ENCODE measurements at places on chromosomes 2 and 18. TPM values are rescaled to one million over a fixed set of nuclear protein-coding genes. Genes with fewer than 3 reads are reported as not detected.
A peak's percentile ranks its signal among the peaks of the same experiment; 100 is the strongest.

DNA sequence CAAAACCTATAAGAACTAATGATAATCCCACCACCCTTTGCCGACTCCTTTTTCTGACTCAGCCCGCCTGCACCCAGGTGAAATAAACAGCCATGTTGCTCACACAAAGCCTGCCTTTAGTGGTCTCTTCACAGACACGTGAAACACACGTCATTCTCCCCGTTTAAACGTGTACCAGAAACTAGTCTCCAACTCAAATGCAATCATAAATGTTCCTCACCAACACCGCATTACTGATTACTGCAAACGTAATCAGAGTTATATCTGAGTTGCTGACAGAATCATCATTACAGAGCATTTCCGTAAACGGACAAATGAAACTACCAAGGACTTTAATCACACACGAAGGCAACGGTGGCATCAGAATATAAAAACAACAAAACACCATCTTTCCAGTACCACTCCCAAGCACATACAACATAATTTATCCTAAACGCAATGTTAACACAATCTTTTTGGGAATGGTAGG lies 1.9 kb downstream of the CLK1 start:
- peak; percentile 38 for DNase-seq

DNA sequence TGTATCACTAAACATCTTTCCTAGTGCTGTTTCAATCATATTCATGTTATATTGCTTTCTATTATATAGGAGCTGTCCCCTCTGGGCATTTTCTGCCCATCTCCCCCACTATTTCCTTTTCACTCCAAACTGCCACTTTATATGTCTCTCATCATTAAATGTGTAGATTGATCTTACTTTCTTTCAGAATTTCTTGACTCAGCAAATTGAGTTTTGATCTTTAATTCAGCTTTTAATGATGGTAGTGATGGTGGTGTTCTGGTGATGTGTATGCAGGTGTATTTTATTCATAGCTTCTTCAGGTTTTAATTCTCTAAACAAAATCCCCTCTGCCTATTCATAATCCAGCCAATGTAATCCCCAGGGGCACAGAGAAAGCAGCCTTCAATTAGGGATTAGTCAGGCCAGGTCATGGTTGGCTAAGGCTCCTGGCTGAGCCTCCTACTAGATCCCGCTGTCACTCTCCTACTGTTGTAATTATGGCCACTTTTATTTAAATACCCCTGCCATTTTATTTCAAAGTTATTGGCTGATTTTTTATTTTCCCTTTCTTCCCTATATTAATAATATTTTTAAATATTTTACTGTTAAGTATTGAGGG lies 325.4 kb downstream of the SPAG16 start:
- DNase-seq: no peak

GRCh38 chr2:2107141-2107540 lies 223.9 kb downstream of the MYT1L start:
- DNase-seq: no peak

DNA sequence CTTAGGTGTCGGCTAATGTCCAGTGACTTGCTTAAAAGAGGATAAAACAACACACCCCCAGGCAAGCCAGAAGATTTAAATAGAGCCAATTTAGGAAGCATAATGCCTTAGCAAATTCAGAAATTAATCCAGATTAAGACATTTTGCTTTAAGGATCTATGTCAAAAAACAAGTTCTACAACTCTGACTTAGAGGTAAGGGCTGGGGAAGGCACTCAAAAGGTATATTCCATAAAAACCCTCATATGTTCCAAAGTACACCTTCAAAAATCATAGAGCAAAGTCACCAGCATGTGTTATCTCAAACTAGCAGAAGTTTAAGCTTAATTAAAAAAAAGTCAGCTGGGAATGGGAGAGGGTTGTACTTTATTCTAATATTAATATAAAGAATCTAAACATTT lies 206.4 kb downstream of the NOL4 start:
- no peak for DNase-seq

DNA sequence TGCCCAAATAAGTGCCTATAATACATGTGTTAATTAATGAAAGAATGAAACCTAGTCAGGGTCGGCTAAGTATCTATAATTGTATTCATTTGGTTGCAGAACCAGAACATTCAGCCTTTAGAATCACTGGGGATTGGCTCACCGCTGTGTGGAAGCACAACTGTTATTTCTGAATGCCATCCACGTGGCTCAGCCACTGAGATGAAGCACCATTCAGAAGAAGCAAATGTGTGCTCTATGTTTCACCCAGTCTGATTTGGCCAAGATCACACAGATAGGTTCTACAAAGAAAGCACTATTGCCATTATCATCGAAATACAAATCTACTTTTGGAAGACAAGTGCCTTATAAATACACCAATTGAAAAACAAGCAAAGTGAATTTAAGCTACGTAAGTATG lies 30.6 kb upstream of the SPOPL start:
- DNase-seq: no peak

- no peak for DNase-seq
Measured at GRCh38 chr2:150624001-150624401, 136.5 kb upstream of the RND3 start.

GRCh38 chr2:182077448-182078142 lies 91.9 kb downstream of the PPP1R1C start:
- DNase-seq: peak; percentile 68

DNA sequence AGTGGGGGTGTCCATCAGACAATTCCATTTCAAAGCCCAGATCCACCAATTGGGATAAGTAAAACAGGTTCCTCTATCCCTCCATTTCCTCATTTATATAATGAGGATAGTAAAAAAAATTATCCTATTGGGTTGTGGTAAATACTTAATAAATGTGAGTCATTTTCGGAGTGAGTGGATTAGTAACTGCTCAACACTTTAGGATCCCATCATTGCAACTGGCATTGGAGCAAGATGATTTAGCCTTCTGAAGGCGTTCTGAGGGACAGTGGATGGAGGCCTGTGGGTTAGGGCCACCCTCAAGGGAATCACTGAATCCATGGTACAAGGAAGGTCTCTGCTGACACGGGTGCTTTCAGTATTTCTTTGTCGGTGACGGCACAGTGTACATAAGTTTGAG lies 108.6 kb upstream of the FZD7 start:
- DNase-seq: no peak

GRCh38 chr2:62140426-62141141 lies 55.3 kb upstream of the B3GNT2 start:
- DNase-seq: no peak

GRCh38 chr2:144553379-144553778 lies 33.5 kb upstream of the ZEB2 start:
- no peak for DNase-seq

DNA sequence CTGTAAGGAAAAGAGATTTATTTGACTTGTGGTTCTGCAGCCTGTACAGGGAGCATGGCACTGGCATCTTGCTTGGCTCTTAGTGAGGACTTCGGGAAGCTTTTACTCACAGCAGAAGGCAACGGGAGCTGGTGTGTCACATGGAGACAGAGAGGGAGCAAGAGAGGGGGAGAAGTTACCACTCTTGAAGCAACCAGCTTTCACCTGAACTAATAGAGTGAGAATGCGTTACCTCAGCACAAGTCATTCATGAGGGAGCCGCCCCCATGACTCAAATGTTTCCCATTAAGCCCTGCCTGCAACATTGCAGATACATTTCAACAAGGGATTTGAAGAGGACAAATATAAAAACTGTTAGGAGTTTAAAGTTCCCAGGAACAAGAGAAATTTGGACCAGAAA lies 190.0 kb downstream of the CYRIA start:
- DNase-seq: no peak

DNA sequence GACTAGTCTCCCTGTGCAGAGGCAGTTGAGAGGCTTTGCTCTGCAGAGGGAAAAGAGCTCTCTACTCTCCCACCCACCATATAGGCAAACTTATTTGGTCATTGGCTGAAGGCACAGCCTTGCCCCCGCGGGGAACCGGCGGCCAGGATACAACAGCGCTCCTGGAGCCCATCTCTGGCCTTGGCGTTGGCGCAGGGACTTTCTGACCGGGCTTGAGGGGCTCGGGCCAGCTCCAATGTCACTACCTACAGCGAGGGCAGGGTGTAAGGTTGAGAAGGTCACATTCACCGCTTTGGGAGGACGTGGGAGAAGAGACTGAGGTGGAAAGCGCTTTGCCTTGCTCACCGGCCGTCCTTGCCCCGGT lies 2.2 kb downstream of the ONECUT2 start:
- DNase-seq: no peak

DNA sequence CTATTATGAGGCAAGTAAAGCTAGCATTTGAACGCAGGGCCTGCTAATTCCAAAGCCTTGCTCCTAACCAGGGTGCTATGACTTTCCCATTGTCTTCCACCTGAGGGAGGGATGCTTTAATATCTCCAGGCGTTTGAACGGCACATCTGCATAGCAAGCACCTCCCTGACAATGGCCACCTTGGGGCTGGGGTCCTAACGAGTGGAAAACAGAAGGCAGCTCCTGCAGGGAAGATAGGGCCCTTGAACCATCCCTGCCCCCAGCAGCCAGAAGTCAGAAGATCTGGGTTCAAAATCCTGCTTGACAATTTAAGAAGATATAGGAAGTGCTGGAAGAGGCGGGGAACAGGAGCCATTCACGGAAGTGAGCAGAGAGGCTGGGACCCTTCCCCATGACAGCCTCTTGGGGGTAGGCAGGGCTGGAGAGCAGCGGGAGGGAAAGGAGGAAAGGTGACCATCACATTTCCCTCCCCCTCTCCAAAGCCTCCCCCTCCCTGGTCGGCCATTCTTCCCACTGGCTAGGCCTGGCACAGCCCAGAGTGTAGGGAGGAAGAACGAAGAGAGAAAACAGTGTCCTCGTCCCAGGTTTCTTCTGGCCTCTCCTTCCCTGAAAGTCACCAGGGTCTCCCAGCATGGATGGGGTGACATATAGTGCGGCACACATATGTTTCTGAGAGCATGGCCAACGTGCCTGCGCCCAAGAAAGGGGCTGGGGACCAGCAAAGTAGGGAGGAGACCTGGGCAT lies 73.5 kb downstream of the EMX1 start:
- no peak for DNase-seq

GRCh38 chr2:16487686-16488085 lies 177.9 kb downstream of the CYRIA start:
- DNase-seq: peak; percentile 38

- DNase-seq: no peak
Measured at GRCh38 chr2:104026725-104027124, 827.2 kb upstream of the POU3F3 start.

DNA sequence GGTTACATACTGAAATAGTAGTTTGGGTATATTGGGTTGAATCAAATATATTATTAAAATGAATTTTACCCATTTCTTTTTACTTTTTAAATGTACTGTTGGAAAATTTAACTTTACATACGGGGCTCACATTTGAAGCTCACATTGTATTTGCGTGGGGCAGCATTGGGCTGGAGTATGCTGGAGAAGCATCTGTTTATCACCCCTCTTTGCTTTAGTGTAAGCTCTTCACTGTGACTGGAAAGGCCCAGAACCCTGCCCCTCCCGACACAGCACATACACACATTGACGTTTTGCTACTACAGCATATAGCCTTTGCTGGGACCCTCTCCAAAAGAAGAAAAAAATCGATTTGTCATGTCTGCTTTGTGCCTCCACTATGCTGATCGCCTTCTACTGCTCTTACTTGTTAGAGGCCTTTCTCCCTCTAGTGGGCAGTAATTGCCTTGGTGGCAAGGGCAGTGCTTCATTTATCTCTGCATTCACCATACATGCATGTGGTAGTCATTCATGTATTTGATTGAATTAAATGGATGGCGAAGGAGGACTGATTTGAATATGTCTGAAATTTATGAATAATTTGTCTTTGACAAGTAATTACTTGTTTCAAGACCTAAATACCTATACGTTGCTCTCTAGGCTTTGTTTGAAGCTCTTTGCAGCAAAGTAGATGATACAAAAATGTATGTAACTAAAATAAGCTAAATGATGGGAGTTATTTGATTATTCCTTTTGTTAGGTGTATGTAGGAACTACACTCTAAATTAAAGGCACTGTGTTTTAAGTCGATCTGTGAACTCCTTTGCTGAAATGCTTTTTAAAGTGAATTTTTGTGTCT lies 37.4 kb downstream of the VAPA start:
- peak; percentile 26 for DNase-seq

- DNase-seq: no peak
Measured at GRCh38 chr2:50769406-50770181, 262.3 kb downstream of the NRXN1 start.

GRCh38 chr2:201130524-201131186 lies 14.7 kb downstream of the CFLAR start:
- no peak for DNase-seq

DNA sequence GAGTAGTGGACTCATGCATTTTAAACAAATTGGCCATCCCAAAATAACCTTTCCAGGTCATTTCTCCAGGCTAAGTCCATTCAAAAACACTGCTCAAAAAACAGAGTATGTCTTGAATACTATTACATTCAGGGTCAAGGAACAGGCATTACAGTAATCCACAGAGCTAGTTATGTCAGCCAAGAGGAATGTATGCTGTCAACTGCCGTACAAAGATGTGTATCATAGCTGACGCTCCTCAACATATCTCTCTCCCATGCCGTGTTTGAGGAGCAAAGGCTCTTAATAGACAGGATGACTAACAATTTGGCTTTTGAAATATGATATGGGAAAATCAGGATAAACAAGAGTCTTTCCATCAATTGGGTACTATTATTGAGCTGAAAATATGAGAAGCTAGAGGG lies 68.8 kb upstream of the KCTD1 start:
- DNase-seq: no peak

- DNase-seq: no peak
Measured at GRCh38 chr2:58645017-58645416, 403.9 kb upstream of the FANCL start.

- DNase-seq: no peak
Measured at GRCh38 chr18:79578396-79579260, 101.0 kb upstream of the CTDP1 start.

GRCh38 chr2:11553661-11554398 lies 20.0 kb downstream of the GREB1 start:
- no peak for DNase-seq

GRCh38 chr2:172889768-172890430 lies 154.3 kb downstream of the RAPGEF4 start:
- no peak for DNase-seq

DNA sequence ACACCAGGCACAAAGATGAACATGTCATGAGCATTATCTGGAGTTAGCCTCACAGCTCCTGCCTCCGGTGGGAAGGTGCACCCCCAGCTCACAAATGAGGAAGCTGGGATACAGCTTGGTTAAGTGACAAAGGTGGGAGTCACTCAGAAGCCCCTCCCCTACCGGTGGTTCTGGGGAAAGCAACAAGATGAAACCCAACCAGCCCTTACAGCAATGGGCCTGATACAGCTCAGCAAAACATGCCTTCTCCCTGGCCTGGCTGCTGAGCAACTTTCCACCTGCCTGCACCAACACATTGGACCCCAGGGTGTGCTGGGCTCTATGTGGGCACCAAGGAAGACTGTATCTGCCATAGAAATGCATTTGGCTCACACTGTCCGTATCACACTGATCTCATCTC lies 113.2 kb downstream of the GYPC start:
- no peak for DNase-seq

GRCh38 chr2:152154462-152154861 lies 21.1 kb downstream of the STAM2 start:
- no peak for DNase-seq

RUFY4 gene
- 0.08 TPM for polyA plus RNA-seq

TCF23 gene
- 0.59 TPM for polyA plus RNA-seq

TRABD2A gene
- polyA plus RNA-seq: 0.58 TPM

INO80C gene
- 32.8 TPM for polyA plus RNA-seq

NYAP2 gene
- polyA plus RNA-seq: not detected

KLHL14 gene
- polyA plus RNA-seq: 29.2 TPM

CRYGD gene
- 0.42 TPM for polyA plus RNA-seq

GNLY gene
- 0.63 TPM for polyA plus RNA-seq

SERPINB11 gene
- not detected for polyA plus RNA-seq

B3GNT7 gene
- polyA plus RNA-seq: 3.2 TPM

HAAO gene
- polyA plus RNA-seq: 38.0 TPM

UGT1A1 gene
- 0.17 TPM for polyA plus RNA-seq

SS18 gene
- polyA plus RNA-seq: 108 TPM

CDKL4 gene
- polyA plus RNA-seq: 0.45 TPM
